IMR-90 (cell line): ENCODE measurements at places on chromosomes 13 and 19.
A peak's percentile ranks its signal among the peaks of the same experiment; 100 is the strongest.

- no peak for DNase-seq
These were observed 5.8 kb downstream of the GIPC3 start for GRCh38 chr19:3590991-3591659.

GRCh38 chr13:26855921-26856320, 95.3 kb upstream of the GPR12 start:
- no peak for DNase-seq

DNA sequence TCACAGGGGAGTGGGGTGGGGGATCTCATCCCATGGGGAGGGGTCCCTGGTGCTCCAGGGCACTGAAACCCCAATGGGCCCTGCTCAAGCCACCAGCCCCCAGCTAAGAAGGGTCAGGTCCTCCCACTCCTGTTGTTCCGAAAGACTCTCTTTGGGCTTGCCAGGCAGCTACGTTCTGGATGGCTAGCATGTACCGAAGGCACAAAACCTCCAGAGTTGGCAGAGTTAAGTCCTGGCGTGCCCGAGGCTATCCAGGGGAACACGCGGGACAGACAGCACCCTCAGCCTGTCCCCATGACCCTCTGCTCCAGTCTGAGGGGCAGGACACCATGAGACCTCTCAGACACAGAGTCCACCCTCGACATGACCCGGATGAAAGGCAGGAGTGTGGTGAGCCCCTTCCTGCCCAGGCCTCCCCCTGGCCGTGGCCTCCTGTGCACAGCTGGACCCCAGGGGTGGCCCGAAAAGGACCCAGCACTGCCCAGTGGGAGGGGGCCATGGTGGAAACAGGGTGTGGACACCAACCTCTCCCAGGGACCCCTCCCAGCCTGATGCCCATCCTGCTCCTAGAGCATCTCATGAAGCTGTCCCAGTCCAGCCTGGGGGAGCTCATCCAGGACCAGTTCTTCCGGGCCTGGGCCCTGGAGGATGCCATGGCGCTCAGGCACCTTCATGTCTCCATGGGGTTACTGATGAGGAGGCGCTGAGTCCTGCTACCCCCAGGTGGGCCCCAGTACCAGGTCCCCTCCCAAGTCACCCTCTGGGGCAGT, 53.0 kb upstream of the TPM4 start:
- no peak for DNase-seq

- no peak for DNase-seq
These were observed 933.1 kb downstream of the DIAPH3 start for GRCh38 chr13:59230484-59231264.

GRCh38 chr19:4007836-4008539, 452 bp downstream of the PIAS4 start:
- no peak for DNase-seq

- DNase-seq: no peak
These were observed 18.3 kb downstream of the NPHS1 start for GRCh38 chr19:35833972-35834371.

DNA sequence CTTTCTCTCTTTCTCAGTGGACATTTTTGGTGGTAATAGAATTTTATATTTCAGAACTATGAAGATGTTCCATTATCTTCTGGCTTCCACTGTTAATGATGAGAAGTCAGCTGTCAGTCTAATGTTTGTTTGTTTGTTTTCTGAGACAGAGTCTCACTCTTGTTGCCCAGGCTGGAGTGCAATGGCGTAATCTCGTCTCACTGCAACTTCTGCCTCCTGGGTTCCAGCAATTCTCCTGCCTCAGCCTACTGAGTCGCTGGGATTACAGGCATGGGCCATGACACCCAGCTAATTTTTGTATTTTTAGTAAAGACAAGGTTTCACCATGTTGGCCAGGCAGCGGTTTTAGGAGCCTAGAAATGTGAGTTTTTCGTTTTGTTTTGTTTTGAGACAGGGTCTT, 4.7 kb downstream of the ZNF317 start:
- no peak for DNase-seq

DNA sequence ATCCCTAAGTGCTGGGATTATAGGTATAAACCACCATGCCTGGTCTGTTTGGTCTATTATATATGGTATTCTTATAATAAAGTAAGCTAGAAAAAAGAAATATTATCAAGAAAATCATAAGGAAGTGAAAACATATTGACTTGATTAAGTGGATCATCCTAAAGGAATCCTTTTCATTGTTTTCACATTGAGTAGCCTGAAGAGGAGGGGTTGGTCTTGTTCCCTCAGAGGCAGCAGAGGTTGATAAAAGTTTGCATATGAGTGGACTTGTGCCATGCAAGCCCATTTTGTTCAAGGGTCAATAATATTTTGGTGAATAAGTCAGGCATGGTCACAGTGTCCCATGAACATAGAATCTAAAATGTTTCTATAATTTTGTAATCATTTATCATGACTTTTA, 52.7 kb downstream of the ZNF627 start:
- DNase-seq: peak; percentile 5

GRCh38 chr13:96994017-96994857, at the start of gene OXGR1:
Gene OXGR1 (minus strand): TSS chr13:96994476. CDS start chr13:96987759, 6,717 bp downstream.
- no peak for DNase-seq

GRCh38 chr19:49224879-49225278, 67.3 kb downstream of the TRPM4 start:
- DNase-seq: peak; percentile 57

GRCh38 chr13:23025864-23026608, 154.7 kb upstream of the SGCG start:
- no peak for DNase-seq

DNA sequence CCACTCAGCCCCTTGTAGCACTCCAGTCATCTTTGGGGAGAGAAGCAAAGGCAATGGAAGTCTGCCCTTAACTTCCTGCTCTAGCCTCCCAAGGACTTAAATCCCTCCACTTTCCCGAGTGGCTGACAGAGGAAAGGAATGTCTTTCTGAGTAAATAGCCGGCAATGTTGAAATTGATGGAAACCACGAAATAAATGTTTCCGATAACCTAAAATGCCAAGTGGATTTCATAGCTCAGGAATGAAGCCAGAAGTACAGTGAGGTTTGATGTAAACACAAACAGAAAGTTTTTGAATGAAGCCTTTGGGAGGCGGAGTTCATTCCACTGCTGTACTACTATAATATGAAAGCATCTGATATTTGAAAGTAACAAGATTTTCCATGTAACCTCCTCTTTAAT, 14.0 kb upstream of the TBC1D4 start:
- DNase-seq: peak; percentile 80

DNA sequence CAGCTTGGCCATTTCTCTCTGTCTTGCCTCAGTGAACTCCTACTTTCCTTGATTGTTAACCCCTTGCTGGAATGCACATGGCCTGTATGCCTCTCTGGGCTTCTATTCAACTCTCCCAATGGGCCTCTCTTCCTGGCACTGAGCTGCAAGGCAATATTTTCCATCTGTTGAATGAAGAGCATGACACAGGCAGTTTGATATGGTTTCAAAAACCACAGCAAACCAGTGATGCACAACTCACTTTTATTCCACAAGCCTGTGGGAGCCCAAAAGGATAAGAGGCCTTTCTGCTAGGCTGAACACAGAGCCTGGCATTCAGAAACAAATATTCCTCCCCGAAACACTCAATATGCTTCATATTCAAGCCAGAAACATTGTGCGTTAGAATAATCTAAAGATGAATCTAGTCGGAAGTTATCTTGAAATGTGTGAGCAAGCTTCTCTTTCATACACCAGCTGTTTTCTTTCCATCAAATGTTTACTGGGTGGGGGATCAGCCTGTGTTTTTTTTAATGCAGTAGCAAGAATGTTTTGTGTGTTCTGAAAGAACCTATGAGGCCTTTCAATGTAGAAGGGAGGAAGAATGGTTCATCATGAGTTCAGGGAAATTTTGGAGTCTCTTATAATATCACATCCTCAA, 443.1 kb upstream of the SPRY2 start:
- no peak for DNase-seq

- no peak for DNase-seq
These were observed at the start of gene POU2F2 for GRCh38 chr19:42132030-42132628. Gene POU2F2 (minus strand): TSS chr19:42132446. CDS start chr19:42132411, 35 bp downstream.

DNA sequence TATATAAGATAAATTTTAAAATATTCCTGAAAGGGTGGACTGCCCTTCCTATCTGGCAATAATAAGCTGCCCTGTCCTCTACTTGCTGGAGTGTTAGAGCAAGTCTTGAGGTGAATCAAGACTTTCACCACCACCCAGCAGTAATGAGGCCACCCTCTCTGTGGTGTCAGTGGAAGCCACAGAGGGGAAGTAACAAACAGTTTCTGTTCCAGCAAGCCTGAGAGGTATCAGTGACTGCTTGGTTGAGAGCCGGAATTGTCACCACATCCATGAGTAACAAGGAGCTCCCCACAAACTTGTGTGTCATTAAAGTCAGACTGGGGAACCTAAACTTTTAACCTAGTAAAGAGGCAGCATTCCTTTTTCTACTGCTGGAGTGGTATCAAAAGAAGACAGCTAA, 532.7 kb upstream of the SPRY2 start:
- DNase-seq: no peak

DNA sequence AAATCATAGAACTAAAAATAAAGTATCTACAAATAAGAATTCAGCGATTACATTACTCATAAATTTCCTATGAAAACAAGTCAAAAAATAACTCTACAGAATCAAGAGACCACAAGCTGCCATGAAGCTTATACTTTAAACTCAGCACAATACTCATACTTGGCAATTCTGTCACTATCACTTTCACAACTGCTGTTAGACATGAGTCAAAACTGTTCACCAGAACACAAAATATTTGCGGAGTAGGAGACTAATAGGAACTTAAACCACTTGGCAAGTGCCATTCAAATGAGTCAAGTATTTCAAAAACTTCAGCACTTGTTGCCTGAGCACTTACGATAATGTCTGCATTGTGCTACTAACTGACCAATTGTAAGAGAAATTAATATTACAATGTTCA, 387.8 kb upstream of the GPC6 start:
- DNase-seq: peak; percentile 94

GRCh38 chr13:95509521-95510310, 42.8 kb upstream of the CLDN10 start:
- DNase-seq: peak; percentile 10

GRCh38 chr19:4868286-4868834, 893 bp upstream of the PLIN3 start:
- no peak for DNase-seq

- peak; percentile 31 for DNase-seq
These were observed 9.2 kb downstream of the CCDC8 start for GRCh38 chr19:46404055-46404752.

DNA sequence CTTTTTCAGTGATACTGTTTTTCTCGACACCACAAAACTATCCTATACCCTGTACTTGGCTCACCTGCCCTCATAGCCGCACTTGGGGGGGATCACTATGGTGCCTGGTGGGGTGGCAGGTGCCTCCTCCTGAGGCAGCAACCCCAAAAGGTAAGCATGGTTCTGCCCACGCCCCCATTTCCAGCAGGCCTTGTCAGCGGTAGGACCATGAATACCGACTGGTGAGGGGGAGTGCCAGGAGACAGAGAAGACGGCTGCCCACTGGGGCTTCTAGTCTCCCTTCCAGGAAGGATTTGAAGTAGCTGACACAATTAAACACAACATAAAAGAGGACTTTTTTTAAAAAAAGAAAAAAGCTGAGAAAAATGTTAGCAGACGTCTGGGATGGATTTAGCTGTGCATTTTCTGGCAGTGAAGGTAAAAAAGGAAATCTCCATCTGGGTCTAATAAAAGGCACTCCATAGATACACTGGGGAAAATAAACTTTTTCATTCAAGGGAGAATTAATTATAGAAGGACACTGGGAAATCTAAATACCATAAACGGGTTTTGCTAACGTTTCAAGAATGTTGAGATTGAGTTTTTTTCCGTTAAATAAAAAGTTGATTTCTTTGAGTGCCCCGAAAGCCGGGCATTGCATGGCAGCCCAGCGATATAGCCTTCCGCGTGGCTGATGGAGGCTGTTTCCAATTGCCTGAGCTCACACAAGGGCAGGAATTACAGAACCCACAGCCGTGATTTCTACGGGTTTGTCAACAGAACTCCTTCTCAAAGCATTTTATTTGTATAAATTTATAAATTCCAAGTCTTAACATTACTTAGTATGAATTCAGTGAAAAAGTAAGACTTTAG, 45.1 kb downstream of the ATP11A start:
- DNase-seq: peak; percentile 18

- no peak for DNase-seq
These were observed 12.7 kb upstream of the KL start for GRCh38 chr13:33003458-33004019.

DNA sequence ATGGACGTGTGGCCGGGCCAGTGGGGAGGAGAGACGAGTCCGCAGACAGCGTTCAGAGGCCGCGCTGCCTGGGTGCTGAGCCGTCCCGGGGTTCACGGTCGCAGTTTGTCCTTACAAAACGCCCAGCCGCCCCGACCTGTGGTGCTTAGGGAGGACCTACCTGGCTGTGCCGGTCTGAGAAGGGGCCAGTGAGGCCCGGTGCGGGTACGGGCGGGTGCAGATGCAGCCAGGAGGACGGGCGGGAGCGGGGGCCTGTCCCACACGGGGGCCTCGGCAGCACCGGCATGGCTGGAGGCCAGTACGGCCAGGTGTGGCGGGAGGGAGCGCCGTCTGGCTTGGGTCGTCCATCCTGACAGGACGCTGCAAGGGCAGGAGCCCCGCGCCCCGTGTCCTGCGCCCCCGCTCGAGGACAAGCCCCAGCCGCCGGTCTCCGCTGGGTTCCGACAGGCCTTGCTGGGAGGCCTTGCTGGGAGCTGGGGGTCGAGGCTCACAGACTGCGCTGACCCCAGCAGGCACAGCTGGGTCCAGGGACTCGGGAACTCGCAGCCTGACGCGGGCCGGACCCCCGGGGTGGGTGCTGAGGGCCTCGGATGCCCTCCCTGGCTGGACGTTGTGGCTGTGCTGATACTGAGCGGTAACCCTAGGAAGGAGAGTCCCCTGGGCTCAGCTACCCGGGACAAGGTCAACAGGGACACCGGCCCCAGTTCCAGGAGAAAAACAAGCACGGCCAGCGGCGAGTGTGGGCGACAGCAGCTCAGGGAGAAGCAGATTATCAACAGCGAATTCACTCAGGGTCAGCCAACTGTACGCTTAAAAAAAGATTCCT, 5.3 kb upstream of the PROZ start:
- DNase-seq: no peak

GRCh38 chr13:49791315-49791710, 1.2 kb downstream of the KPNA3 start:
- peak; percentile 35 for DNase-seq

- peak; percentile 5 for DNase-seq
These were observed 1552.2 kb downstream of the PCDH9 start for GRCh38 chr13:65677906-65678305.

GRCh38 chr19:20513189-20513904, 52.2 kb downstream of the ZNF737 start:
- no peak for DNase-seq

GRCh38 chr13:50715402-50716146, 127.9 kb downstream of the DLEU7 start:
- no peak for DNase-seq
